ENCODE measurements at places on chromosomes 7 and 10.

- DNase-seq = no peak
Observed at GRCh38 chr10:1576467-1577372, 160.6 kb downstream of the ADARB2 start.

- DNase-seq = no peak
Observed at GRCh38 chr10:3525832-3526449, 259.1 kb downstream of the KLF6 start.

DNA sequence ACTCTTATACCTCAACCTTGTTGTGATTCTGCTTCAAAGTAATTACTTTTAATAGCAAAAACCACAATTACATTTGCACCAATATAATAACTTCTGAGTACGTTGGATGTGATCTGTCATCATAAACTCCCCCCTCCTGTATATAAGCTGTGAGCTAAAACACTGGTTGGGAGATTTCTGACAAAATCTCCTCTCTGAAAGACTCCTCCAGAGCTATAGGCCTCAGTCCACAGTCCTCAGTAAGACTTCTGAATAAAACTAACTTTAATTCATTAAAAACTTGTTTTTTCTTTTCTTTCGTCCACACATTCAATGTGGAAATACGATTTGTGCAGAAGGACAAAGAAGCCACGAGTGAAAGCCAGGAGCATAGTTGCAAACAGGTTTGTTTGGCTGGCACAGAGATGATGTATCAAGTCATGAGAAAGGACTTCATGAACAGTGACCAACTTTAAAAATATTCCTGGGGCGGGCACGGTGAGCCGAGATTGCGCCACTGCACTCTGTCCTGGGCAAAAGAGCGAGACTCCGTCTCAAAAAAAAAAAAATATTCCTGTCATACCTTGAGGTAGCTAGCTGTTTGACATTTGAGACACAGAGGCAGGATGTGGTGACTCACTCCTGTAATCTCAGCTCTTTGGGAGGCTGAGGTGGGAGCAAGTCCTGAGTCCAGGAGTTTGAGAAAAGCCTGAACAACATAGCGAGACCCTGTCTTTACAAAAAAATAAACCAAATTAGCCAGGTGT, 91.1 kb upstream of the ARHGAP21 start:
- DNase-seq = no peak

DNA sequence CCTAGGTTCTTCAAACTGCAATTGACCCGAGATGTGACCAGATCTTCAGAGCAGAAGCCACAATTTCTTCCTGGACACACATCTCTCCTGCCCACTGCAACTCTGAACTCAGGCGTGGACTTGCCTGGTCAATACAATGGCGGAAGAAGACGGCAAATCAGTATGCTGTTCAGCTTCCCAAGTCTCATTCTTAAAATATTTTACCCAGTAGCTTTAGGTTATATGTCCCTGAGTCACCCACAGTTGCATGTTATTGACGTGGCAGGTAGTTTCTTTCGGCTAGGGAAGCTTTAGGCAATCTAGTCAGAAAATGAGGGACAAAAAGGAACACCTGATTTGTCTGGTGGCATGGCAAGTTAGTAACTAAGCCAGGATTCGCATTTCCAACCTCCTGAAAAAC, 22.5 kb downstream of the CEP41 start:
- DNase-seq = no peak

GRCh38 chr7:64849250-64849923, 53.7 kb upstream of the ZNF273 start:
- DNase-seq = no peak
